ENCODE measurements at places on chromosomes 6 and 20.
A peak's percentile ranks its signal among the peaks of the same experiment; 100 is the strongest.

GRCh38 chr6:3569816-3570215 lies 113.0 kb upstream of the SLC22A23 start:
- DNase-seq, result no peak

- DNase-seq, result no peak
Measured at GRCh38 chr20:36102809-36103596, 51.5 kb upstream of the EPB41L1 start.

GRCh38 chr20:38098952-38099351 lies 65.4 kb downstream of the RPRD1B start:
- no peak for DNase-seq

DNA sequence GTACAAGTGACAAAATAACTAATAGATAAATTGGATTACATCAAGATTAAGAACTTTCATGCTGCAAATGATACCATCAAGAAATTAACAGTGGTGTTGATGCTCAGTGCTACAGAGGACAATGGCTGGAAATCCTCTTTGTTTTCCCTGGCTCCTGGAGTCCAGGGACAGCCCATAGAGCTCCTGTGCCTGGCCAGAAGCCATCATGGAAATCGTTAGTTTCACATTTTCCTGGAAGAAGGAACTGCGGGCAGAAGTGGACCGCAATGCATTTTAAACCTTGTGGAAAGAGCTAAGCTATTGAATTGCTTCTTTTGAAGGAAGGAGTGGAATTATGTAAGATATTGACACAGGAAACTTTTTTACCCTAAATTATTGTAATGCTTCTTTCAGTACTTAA lies 276.0 kb downstream of the GJA1 start:
- DNase-seq, result no peak

GRCh38 chr6:152094992-152095592 lies 287.6 kb downstream of the ESR1 start:
- no peak for DNase-seq

GRCh38 chr6:139161817-139162284 lies 27.0 kb downstream of the HECA start:
- peak; percentile 72 for DNase-seq

- peak; percentile 68 for DNase-seq
Measured at GRCh38 chr6:111992851-111993250, 61.1 kb upstream of the CCN6 start.

DNA sequence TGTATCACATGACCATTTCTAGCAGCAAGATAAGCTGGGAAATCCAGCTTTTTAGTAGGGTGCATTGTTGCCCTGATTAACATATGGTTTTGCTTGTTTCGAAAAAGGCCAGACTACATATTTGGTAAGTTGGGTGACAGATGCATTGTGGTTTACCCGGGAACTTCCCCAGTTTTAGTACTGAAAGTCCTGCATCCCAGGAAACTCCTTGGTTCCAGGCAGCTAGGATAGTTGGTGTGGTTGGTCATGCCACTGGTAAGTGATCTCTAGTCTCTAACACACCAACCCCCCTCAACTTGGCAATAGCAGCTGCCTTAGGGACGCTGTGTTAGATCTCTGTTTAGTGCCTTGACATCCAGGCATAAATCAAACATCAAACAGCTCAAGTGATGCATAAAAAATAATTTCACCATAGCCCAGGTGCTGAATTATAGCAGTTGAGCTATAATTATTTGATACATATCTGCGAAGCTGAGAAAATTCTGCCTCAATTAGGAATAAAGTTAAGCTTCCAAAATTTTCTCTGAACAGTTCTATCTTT lies 216.5 kb downstream of the TFAP2C start:
- DNase-seq, result no peak

GRCh38 chr6:56297022-56297989 lies 49.9 kb upstream of the COL21A1 start:
- DNase-seq, result no peak

GRCh38 chr20:1144401-1145172 lies 26.2 kb downstream of the PSMF1 start:
- no peak for DNase-seq

DNA sequence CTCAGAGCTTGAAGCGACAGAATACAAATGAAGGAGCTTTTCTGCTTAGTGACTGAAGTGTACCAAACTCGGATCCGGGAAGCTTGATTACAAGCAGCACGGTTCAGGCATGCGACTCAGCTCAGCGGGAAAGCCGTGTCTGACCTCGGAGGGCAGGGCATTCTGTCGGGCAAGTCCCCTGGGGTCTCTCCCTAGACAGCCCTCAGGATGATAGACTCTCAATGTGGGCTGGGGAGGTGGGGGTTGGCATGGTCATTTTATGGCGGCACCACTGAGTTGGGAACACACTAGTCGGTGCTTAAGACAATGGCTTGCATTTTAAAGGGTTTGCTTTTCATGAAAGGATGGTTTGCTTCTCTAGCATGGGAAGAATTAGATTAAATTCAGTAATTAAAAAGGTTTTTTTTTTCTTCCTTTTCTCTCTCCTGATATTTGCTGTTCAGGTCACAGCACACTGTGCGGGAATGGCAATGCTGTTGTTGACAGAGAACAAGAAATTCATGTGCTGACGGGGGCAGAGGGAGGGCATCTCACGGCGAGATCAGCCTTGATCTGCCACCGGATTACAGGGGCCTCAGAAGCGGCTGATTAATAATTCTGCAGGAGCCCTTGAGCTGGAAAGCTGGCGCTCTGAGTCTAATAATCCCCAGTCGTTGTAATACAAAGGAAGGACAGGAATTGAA lies 80.7 kb upstream of the TRAF3IP2 start:
- no peak for DNase-seq

Measured in CD4-positive, alpha-beta T cell treated with Interleukin-10 for 1 hour (primary cell).